ENCODE measurements at places on chromosomes 11 and 22.
A peak's percentile ranks its signal among the peaks of the same experiment; 100 is the strongest.

GRCh38 chr11:33615751-33616150, 84.9 kb downstream of the C11orf91 start:
- no peak for DNase-seq

GRCh38 chr11:27699242-27699925, 871 bp downstream of the BDNF start:
- no peak for DNase-seq

DNA sequence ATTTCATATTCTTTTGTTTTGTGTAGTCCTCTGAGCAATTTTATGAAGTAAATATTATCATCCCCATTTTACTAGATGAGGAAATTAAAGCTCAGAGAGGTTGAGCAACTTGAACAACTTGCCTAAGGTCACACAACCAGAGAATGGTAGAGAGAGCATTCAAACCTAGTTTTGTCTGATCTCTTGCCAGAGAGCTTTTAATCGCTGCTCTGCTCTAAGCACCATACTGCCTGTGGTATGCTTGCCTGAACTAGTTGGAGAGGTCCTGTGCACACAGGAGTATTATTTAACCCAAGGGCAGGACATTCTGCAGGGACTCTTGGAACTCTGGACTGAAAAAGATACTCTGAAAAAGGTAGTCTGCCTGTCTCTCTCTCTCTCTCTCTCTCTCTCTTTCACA, 38.5 kb downstream of the TRAF6 start:
- DNase-seq: no peak

GRCh38 chr11:134581966-134582769, 170.1 kb upstream of the B3GAT1 start:
- DNase-seq: peak; percentile 17

DNA sequence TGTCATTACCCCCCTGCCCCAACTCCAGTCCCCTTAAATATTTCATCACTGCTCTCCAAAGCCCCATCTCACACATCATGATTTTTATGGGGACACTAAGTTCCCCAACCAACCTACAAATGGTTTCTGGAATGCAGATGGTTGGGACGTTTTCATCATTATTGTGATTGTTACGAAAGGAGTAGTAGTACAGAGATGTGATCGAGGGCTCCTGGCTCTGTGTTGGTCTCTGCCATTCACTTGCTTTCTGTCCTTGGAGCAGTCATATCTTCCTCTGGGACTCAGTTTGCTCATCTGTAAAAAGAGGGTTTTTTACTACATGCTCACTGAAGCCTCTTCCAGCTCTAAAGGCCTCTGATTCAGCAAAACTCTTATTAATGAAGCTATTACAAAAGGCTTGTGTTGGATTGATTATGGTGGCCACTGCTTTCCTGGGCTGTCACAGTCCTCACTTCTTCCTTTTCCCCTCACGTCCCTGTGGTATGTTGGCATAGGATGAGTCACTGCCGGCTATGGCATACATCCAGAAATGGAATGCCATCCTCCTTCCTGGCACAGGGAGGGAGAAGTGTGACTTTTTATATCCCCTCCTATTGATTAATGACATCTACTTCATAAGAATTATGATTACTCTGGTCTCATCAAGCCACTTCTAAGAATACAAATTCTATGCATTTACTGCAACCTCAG, 593.7 kb downstream of the METTL15 start:
- no peak for DNase-seq

DNA sequence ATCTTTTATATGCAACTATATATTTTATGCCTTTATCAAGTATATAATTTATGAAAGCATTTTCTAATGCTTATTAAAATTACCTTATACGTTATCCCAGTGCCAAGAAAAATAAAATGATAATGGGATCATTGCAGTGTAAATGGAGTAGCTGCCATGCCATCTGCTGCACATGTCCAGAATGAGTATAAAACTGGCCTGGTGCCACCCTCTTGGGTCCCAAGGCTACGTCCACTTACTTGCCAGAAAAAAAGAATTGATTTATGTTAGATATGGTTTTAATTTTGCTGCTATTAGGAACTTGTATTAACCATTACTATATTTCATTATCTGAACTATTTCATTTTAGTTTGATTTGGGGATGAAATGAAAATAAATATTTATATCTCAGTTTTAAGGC, 1127.1 kb upstream of the CNTN5 start:
- DNase-seq: no peak

Data from hematopoietic multipotent progenitor cell treated with erythropoietin and hydrocortisone succinate and interleukin-3 and kit ligand, for 4 days (in vitro differentiated cells).